ENCODE measurements at places on chromosomes 4 and X.

DNA sequence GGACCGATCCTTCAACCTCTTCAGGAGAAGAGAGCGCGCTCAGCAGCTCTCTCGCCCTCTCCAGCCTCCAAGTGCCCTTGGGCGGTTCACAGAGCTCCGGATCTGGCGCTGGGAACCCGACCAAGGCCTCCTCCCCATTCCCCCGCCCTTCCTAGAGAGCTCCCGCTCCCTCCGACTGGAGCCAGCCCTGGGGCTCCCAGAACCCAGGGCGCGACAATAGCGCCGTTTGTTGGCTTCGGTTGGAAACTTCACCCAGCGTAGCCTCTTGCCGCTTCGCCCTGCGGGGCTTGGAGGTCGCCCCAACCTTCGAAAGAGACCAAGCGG is 3.1 kb upstream of the SOX3 start:
- H3K27me3 ChIP-seq = peaks cover 52% of the 10 kb centered on the region
- H3K4me1 ChIP-seq = no peaks in the 10 kb centered on the region
- no peak for DNase-seq
- H3K36me3 ChIP-seq = no peaks in the 10 kb centered on the region
- no peak overlapping the region for H3K4me3 ChIP-seq
- H3K27ac ChIP-seq = no peak overlapping the region

GRCh38 chr4:137655302-137655701 is 123.0 kb upstream of the PCDH18 start:
- H3K27ac ChIP-seq = no peak overlapping the region
- H3K4me1 ChIP-seq = no peaks in the 10 kb centered on the region
- no peaks in the 10 kb centered on the region for H3K27me3 ChIP-seq
- H3K4me3 ChIP-seq = no peak overlapping the region
- H3K36me3 ChIP-seq = no peaks in the 10 kb centered on the region
- no peak for DNase-seq

DNA sequence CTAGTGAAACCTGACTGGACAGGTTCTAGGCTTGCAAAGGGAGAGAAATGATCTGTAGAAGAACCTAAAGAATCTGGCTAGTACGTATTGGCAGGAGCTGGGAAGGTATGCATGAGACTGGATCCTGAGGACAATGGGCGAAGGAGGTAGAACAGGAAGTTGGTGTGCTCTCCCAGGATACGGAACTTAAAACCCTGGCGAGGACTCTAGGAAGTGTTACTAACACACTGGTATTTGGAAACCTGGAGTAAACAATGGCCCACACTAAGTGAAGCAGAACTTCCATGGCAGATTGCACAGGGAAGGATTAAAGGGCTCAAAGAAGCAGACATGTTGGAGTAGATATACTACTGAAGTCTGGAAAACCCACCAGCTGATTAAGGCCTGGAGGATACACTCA is 9.1 kb downstream of the SYN1 start:
- DNase-seq = no peak
- peaks cover 2% of the 10 kb centered on the region for H3K4me1 ChIP-seq
- no peaks in the 10 kb centered on the region for H3K27me3 ChIP-seq
- H3K27ac ChIP-seq = no peak overlapping the region
- H3K36me3 ChIP-seq = no peaks in the 10 kb centered on the region

GRCh38 chr4:40934676-40935075 is 184.9 kb downstream of the NSUN7 start:
- no peaks in the 10 kb centered on the region for H3K4me1 ChIP-seq
- H3K4me3 ChIP-seq = no peak overlapping the region
- no peak for DNase-seq
- H3K27ac ChIP-seq = no peak overlapping the region
- H3K36me3 ChIP-seq = no peaks in the 10 kb centered on the region
- peaks cover 20% of the 10 kb centered on the region for H3K27me3 ChIP-seq

DNA sequence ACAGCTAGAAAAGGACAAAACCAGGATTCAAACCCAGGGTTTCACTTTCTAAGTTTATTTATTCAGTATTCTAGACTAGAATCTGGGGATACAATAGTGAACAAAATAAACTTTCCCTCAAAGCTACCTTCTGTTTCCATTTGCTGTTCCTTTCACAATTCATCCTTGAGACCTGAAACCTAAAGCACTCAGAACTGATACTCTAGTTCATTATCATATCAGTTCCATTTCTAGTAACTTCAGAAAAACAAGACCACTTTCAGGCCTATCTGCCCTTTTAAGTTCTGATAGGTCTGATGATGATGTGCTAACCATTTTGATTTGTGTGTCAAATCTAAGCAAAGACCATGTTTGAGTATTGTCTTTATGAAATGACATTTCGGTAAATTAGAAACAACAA is 7.8 kb upstream of the XK start:
- no peaks in the 10 kb centered on the region for H3K27me3 ChIP-seq
- no peak overlapping the region for H3K27ac ChIP-seq
- no peak for DNase-seq
- H3K4me1 ChIP-seq = no peaks in the 10 kb centered on the region

DNA sequence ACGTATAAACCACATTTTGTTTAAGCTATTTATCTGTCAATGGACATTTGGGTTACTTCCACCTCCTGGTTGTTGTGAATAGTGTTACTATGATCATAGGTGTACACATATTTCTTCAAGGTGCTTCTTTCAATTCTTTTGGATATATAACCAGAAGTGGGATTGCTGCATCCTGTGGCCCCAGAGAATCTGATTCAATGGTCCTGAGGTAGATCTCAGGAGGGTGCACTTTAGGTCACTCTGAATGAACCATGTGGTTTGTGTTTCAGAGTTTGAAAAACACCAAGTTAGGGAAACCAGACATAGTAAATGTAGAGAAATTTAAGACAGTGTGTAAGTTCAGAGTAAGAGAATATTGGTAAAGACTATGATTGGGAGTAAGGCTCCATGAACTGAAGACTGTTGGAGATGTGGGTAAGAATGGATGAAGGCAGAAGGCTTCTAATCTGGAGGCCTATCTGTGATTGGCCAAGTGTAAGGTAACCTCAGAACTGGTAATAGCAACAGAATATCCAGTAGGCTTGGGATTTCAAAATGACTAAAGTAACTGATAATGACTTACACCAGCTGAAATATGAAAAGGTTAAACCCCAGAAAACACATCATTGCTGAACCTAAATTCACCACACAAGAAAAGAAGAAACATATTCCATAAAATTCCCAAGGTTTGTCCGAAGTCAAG is 236.9 kb downstream of the CAMK2D start:
- H3K27me3 ChIP-seq = no peaks in the 10 kb centered on the region
- peak overlapping the region; percentile 58 for H3K27ac ChIP-seq
- no peak for DNase-seq
- peak overlapping the region; percentile 3 for H3K4me3 ChIP-seq
- H3K4me1 ChIP-seq = peaks cover 23% of the 10 kb centered on the region

DNA sequence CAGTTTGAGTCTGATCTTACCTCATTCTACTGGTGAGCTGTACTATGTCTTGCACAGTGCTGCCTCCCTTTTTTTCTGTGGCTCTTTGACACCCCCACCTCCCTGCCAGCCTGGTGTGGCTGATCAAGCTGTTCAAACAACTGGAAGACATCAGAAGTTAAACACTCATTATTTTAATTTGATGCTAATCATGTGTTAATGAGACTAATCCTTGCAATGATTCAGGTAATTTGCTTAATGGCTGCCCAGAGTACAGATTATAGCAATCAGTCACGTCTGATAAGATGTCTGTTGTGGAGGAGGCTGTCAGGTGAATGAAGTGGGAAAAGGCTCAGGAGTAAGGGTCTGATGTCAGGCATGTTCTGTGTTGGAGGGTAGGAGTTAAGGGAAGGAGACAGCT is 87.4 kb upstream of the GK2 start:
- no peaks in the 10 kb centered on the region for H3K27me3 ChIP-seq
- no peaks in the 10 kb centered on the region for H3K36me3 ChIP-seq
- H3K27ac ChIP-seq = no peak overlapping the region
- no peaks in the 10 kb centered on the region for H3K4me1 ChIP-seq

GRCh38 chr4:153976954-153977353 is 188.1 kb upstream of the SFRP2 start:
- DNase-seq = no peak
- no peaks in the 10 kb centered on the region for H3K4me1 ChIP-seq
- no peaks in the 10 kb centered on the region for H3K27me3 ChIP-seq

GRCh38 chr4:19786616-19787015 is 465.1 kb upstream of the SLIT2 start:
- no peak for DNase-seq
- no peaks in the 10 kb centered on the region for H3K4me1 ChIP-seq
- no peak overlapping the region for H3K4me3 ChIP-seq

- H3K4me1 ChIP-seq = no peaks in the 10 kb centered on the region
- no peaks in the 10 kb centered on the region for H3K36me3 ChIP-seq
- H3K27me3 ChIP-seq = peaks cover 1% of the 10 kb centered on the region
- no peak overlapping the region for H3K27ac ChIP-seq
Measured at GRCh38 chr4:54189140-54189539, 40.0 kb upstream of the PDGFRA start.

GRCh38 chr4:165016971-165017370 is 14.8 kb upstream of the TRIM60 start:
- no peaks in the 10 kb centered on the region for H3K36me3 ChIP-seq
- H3K27me3 ChIP-seq = peaks cover 15% of the 10 kb centered on the region

GRCh38 chrX:96246436-96246835 is 438.2 kb upstream of the DIAPH2 start:
- H3K27ac ChIP-seq = no peak overlapping the region
- H3K36me3 ChIP-seq = no peaks in the 10 kb centered on the region
- no peak for DNase-seq
- H3K4me1 ChIP-seq = no peaks in the 10 kb centered on the region
- H3K4me3 ChIP-seq = no peak overlapping the region

GRCh38 chrX:98068024-98068580 is 1184.4 kb downstream of the RPA4 start:
- H3K4me1 ChIP-seq = no peaks in the 10 kb centered on the region
- no peaks in the 10 kb centered on the region for H3K27me3 ChIP-seq
- H3K36me3 ChIP-seq = no peaks in the 10 kb centered on the region
- no peak overlapping the region for H3K4me3 ChIP-seq

GRCh38 chr4:38386005-38386551 is 277.9 kb upstream of the KLF3 start:
- no peak for DNase-seq
- H3K27me3 ChIP-seq = peaks cover 1% of the 10 kb centered on the region
- no peak overlapping the region for H3K4me3 ChIP-seq

DNA sequence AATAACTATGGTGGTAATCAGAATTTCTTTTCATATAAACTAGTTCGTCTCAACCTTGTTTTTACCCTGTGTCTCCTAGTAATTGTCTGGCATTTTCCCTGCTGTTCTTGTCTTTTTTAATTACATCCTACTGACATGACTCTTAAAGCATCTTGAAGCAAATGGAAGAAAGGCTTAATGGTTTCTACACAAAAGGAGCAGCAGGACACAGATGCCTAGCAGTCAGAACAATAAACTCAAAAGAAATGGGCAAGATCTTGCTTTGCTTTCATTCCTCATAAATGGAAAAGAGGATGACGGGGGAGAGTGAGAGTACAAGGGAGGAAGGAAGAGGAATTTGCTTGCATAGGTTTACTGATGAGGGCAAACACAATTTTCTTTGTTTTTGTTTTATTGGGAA is 293.2 kb upstream of the EMCN start:
- H3K4me3 ChIP-seq = no peak overlapping the region
- no peak overlapping the region for H3K27ac ChIP-seq
- H3K27me3 ChIP-seq = peaks cover 10% of the 10 kb centered on the region
- H3K36me3 ChIP-seq = no peaks in the 10 kb centered on the region

DNA sequence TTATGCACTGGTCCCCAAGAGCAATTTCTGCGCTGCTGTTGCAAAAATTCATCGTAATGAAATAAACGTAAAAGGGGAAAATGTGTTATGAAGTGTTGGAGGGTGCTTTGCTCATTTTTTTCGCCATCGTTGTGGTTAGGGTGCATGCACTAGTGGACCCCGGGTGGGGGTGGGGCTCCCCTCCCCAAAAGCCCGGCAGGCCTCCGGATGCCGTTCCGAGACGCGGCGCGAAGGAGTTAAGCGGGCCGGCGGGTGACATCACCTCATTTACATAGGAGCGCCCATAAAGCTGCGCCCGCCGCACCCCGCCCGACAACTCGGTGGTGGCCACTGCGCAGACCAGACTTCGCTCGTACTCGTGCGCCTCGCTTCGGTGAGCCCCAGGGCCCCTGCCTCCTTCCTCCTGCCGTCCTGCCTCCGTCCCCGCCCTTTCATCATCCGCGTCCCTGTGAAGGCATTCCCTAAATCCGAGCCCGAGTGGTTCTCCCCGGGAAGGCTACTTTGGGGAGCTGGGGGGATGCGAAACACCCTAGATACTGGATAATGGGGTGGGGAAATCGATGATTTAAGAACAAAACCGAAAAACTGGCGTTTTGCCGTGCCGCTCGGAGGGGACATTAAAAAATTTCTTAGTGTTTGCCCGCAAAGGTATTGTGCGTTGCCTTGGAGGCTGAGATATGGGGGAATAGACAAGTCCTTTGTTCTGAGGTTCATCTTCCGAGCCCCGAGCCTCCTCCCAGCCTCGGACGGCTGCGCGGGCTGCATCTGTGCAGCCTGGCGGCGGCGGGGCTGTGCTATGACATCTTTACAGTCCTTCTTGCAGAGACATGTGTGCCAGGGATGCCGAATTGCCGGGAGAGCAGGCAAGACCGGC is at the start of gene TMSB4X:
TSS of gene TMSB4X (plus strand) at position 315 of the 874 bp plus-strand sequence.
- H3K4me1 ChIP-seq = peaks cover 35% of the 10 kb centered on the region
- peaks cover 50% of the 10 kb centered on the region for H3K36me3 ChIP-seq
- peak; percentile 84 for DNase-seq
- H3K4me3 ChIP-seq = peak within 1 kb of the TSS; percentile 96
- no peaks in the 10 kb centered on the region for H3K27me3 ChIP-seq

DNA sequence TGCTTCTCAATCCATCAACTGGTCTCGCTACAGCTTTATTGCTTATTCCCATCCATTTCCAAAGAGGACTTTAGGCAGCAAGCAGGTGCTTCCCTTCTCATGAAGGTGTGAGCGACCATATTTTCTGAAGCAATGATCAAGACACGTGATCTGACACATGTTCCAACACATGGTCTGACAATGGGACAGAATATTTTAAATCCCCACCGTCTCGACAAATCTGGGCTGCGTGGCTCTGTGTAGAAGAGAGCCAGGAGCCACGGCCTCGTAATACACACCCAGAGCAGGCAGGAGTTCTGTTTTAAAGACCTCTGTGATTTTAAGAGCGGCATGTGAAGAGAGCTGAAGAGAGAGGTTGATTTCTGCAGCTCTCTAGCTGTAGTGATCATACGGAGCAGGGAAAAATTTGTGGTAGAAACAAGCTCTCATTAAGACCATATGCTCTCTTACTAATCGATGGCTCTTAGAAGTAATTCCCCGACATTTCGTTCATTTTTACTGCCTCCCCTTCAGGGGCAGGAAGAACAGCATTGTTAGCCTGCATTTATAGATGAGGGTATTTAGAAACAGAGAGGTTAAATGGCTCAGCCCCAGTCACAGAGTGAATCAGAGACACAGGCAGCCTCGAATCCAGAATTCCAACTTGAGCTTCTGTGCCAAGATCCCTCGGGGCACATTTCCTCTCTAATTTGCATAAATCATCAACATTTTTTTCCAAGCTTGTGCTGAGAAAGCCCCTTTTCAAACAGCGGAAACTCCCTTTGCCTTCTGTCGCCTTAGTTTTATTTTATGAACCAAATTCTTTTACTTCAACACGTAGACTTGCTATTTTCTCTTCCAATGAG is 91.0 kb upstream of the BCOR start:
- H3K27ac ChIP-seq = no peak overlapping the region
- peaks cover 2% of the 10 kb centered on the region for H3K27me3 ChIP-seq
- peaks cover 3% of the 10 kb centered on the region for H3K4me1 ChIP-seq
- H3K36me3 ChIP-seq = no peaks in the 10 kb centered on the region
